Activated CD4-positive, alpha-beta T cell treated with anti-CD3 and anti-CD28 coated beads, Interleukin-2, Interleukin-6, amounts not matched to agents 100 ng/mL and 50 ng/mL, durations not matched to agents 16 hours and 8 hours (primary cell): ENCODE measurements at places on chromosomes 1 and 21.

DNA sequence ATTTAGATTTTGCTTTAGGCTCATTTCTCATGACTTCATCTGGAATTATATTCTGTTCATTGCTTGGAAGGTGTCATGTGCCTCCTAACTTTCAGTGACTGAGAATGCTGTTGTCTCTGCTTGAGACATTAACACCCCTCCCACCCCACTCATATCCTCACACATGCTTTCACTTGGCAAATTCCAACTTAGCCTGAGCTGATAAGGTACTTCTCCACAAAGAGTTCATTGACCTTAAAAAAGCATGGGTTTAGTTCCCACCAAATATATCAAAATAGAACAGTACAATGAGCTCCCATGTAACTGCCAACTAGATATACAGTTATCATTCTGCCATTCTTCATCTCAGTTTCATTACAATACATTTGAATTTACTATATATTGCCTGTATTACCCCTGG, 576.5 kb upstream of the ADGRL2 start:
- DNase-seq = no peak

GRCh38 chr1:227766653-227767277, 31.5 kb downstream of the SNAP47 start:
- DNase-seq = no peak

GRCh38 chr1:69585666-69586065, 17.9 kb downstream of the LRRC7 start:
- no peak for DNase-seq

DNA sequence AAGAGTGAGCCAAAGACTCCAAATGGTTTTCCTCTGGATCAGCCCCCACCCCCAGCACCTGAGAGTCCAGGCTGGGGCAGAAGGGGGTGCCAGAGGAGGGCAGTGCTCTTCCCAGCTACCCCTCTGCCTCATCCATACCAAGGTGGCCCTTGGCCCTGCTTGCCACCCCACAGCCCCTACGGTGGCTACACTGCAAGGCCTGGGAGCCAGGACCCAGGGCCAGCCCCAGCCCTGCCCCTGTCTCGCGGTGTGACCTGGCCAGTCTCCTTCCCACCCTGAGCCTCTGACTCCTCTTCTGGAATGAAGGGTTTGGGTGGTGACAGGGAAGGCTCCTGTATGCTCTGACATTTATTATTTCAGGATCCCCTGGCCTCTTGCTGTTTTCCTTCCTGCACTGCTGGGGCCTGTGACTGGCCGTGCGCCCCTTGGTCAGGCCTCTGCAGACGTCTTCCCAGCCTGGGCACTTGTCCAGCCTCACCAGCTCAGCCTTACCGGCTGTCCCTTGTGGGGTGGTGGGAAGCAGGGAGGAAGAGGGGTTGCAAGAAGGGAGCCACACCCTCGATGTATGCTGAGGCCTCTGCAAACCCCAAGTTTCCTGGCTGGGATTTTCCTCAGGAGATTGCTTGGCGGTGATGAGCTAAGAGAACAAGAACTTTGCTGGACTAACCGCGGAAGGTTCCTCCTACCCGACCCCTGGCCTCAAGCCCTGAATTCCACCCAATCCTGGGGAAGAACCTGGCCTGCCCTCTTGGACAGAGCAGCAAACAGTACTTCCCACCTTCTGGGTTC, 13.5 kb downstream of the ASAP3 start:
- no peak for DNase-seq

DNA sequence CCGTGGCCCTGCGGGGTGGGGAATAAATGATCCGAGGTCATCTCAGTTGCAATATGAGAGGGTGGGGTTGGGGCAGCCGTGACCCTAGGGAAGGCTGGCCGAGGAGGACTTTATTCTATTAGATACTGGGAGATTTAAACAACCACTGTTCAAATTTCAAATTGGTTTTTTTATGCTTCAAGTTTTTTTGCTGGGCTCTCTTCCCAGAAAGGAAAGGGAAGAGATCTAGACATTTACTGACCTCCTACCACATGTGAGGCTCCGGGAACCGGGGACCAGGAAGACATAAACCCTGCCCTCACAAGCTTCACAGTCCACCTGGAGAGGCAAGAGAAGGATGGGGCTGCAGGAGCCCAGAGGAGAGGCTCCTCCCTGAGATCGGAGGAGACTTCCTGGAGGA, 207.3 kb downstream of the FOXD2 start:
- no peak for DNase-seq

DNA sequence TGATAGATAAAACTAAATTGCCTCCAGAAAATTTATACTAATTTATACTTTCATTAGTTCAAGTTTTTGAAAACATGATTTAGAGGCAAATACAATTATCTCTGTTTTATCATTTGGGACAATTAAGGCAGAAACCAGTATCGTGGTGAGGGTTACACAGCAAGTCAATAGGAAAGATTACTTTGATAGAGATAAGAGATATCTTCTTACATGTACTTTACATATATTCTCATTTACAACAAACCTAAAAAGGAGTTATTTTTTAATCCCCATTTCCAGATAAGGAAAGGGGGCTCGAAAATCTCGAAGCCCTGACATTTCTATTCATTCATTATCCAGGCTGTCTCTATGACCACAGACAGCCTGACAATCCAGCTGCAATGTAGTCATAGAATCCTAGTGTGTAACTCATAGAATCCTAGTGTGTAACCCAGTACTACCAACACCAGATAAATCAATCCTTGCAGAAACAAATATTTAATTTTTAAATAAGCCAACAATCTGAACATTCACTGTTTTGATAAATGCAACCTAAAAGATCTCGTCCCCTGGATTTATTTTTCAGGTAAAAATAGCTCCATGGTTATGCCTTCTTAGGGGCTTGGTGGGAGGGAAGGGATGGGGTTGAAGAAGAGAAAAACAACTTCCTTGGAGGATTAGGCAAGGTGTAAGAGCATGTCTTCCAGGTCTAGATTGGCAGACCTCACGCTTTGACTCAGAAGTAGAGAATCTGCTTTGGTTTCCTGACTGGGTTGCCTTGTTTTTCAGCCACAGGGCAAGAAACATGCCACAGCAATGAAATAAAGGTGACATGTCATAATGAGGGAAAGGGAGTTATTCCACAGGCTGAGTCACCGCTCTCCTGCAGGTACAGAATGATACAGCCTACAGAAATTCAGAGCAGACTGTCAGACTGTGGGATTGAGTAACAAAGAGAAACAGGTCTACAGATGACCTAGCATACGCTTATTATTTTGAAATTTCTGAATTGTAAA, 45.6 kb downstream of the IRF2BP2 start:
- DNase-seq = peak; percentile 52

DNA sequence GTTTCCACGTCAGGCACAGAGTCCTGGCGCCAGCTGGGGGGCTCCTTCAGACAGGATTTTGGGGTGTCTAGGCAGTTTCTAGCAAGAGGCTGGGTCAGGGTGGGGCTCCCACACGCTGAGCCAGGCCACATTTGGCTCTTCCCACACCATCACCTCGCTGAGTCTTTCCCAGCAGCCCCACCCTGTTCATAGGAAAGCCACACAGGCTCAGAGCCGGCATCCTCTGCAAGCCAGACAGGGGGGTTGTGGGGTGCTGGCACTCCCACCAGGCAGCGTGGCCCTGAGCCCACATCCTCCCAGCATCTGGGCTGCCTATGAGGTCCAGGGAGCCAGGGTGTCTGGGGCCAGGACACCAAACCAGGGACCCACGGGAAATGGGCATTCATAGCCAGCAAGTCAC, 2.8 kb upstream of the GPR153 start:
- no peak for DNase-seq
